ENCODE measurements at places on chromosomes 5 and 9. TPM values are rescaled to one million over a fixed set of nuclear protein-coding genes. Genes with fewer than 3 reads are reported as not detected.

- DNase-seq = no peak
These were observed 48.1 kb downstream of the DIAPH1 start for GRCh38 chr5:141570655-141571054.

GRCh38 chr9:114304416-114305188 lies 18.3 kb upstream of the ORM1 start:
- no peak for DNase-seq

GRCh38 chr9:76365028-76365427 lies 29.2 kb downstream of the RFK start:
- no peak for DNase-seq

The AOPEP gene
- 40.0 TPM for polyA plus RNA-seq

- no peak for DNase-seq
These were observed 44.8 kb downstream of the PARP8 start for GRCh38 chr5:50711280-50711679.

Measured in AG04450 (cell line).